Stimulated activated CD8-positive, alpha-beta memory T cell treated with anti-CD3 and anti-CD28 coated beads, Interleukin-12 subunit alpha, Interleukin-12 subunit beta, amount 100 ng/mL, for 4 hours (primary cell): ENCODE measurements at places on chromosomes 1 and 21.
A peak's percentile ranks its signal among the peaks of the same experiment; 100 is the strongest.

DNA sequence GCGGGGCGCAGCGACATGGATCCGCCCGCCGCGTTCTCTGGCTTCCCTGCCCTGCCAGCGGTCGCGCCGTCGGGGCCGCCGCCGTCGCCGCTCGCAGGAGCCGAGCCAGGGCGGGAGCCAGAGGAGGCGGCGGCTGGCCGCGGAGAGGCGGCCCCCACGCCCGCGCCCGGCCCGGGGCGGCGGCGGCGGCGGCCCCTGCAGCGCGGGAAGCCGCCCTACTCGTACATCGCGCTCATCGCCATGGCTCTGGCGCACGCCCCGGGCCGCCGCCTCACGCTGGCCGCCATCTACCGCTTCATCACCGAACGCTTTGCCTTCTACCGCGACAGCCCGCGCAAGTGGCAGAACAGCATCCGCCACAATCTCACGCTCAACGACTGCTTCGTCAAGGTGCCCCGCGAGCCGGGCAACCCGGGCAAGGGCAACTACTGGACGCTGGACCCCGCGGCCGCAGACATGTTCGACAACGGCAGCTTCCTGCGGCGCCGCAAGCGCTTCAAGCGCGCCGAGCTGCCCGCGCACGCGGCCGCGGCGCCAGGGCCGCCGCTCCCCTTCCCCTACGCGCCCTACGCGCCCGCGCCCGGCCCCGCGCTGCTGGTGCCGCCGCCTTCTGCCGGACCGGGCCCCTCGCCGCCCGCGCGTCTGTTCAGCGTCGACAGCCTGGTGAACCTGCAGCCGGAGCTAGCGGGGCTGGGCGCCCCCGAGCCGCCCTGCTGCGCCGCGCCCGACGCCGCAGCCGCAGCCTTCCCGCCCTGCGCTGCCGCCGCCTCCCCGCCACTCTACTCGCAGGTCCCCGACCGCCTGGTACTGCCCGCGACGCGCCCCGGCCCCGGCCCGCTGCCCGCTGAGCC lies 459 bp downstream of the FOXE3 start:
- no peak for DNase-seq

DNA sequence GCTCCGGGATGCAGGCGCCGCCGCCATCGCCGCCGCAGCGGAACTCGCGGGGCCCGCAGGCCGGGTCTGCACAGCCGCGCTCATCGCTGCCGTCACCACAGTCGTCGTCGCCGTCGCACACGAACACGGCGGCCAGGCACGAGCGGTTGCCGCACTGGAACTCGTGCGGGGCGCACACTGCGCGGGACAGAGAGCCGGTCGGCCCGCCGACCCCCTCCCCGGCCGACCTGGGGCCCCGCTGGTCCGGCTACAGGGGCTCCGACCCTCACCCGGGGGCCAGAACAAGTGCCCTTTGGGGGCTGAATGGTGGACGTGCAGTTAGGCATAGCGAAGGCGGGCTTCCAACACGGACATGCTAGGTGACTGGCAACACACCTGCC lies 38.6 kb upstream of the MAGOH start:
- no peak for DNase-seq

GRCh38 chr21:35280231-35280630 lies 231.1 kb upstream of the RUNX1 start:
- DNase-seq: no peak

DNA sequence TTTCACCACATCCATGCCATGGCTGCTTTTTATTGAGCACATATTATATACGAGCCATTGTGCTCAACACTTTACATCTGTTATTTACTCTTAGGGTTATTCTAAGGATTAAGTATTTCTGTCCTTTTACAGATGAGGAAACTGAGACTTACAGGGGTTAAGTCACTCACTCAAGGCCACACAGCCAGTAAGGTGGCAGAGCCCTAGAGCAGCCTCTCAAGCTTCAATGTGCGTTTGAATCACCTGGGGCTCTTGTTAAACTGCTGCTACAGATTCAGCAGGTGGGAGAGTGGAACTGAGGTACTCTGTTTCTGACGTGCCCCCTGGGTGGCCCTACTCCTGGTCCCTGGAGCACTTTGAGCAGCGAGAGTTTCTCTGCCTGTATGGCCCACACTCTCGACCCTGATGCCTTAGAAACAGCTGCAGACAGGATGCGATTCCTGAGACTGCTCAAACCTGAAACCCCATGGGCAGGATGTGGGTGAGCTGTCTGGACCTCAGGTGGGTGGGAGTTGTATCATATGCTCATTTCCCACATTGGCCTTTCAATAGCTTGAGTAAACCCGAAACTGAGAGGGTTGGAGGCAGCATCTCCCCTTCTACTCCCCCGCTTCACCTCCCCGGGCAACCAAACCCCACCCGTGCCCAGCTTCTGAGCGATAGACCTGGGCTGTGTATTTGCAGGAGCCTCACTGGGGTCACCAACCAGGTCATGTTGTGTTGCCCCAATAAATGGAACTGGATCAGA lies 59.3 kb downstream of the MAN1C1 start:
- DNase-seq: peak; percentile 64

GRCh38 chr21:33057385-33057940 lies 12.5 kb upstream of the OLIG1 start:
- no peak for DNase-seq

DNA sequence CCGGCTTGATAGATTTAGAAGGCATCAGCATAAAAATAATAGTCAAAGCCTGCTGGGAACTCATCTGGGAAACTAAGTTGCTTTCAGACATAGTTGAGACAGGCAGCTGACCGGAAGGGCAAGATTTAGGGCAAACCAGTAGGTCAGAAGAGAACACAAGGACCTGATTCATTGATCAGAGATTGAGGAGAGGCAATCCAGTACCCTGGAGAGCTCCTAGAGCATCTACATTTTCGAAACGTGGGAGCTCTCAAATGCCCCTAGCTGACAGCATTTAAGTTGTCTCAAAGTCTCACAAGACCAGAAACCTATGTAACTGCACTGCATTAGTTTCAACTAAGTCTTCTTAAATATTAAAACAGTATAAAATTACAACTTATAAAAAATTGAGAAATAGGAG lies 22.9 kb upstream of the MTF2 start:
- DNase-seq: no peak

DNA sequence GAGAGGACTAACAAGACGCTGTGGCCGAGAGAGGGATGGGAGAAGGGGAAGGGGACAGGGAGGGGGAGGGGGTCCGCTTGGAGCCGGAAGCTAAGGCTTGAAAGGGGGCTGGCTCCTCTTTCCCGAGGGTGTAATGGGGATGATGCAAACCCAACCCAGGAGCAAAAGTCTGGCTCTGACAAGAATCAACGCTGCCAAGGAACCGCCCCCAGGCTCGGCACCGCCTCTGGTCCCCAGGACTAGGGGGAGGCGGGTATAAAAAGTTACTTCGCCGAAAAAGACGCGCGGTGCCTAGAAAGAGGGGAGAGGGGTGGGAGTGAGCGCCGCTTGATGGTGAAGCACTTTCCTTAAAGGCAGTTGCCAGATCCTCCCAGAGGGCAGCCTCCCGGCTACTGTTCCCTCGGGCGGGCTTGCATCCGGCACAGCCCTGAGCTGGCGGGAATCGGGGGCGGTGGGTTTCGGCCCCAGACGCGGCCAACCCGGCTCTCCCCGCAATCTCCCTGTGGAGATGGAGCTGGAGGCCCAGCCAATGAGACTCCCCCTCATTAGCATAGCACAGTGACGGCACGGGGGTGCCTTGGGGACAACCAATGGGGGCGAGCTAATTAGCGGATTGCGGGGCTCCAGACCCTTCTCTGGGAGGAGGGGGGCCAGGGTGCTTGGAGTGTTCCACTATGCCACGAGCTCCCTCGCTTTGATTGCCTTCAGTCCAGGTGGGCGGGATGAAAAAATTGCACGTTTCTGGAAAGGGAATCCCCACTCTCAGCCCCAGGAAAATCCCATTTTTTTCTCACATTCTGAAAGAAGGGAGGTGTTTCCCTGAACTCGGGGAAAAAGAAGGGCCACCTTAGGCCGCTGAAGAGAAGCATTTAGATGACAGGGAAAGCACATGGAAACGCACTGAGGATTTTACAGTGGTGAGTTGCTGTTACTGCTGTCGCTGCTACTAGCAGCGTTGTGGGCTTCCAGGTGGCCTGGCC lies at the start of gene KCNT2:
TSS of gene KCNT2 (minus strand) at position 51 of the 980 bp plus-strand sequence. CDS start 131 bp downstream, outside the sequence.
- DNase-seq: no peak

DNA sequence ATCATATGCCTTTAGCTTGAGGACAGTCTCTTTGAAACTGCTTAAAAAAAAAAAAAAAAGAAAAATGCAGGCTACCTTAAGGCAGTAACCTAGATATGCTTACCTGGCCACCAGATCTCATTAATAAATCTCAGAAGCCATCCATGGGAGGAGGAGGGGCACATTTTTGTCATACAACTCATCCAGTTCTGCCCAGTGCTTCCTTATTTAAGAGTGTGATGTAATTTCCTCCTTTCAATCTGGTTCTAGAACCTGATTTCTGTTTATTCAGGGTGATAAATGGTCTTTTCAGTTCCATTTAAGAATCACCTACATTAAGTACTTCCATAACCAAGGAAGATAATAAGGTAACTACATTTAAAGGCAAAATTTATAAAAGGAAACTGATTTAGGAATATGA lies 6.1 kb downstream of the ERRFI1 start:
- DNase-seq: no peak

DNA sequence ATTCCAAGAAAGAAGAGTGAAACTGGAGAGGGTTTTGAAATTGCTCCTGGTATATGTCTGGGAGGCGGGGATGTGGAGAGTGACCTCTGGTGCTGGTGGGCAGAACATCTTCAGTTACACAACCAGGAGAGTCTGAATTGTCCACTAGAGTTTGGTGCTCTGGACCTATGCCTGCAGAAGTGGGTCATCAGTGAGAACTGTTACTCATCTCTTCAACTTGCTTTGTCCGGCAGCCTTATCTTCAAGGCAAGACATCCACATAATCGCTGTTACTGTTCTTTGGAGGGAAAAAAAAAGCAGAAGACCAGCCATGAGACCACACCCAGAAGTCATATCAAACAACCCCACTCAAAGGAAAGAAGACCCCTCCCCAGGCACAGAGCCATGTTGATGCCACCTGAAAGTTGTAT lies 14.9 kb downstream of the SH2D1B start:
- DNase-seq: no peak

GRCh38 chr1:94115900-94116436 lies 5.0 kb downstream of the ABCA4 start:
- no peak for DNase-seq

DNA sequence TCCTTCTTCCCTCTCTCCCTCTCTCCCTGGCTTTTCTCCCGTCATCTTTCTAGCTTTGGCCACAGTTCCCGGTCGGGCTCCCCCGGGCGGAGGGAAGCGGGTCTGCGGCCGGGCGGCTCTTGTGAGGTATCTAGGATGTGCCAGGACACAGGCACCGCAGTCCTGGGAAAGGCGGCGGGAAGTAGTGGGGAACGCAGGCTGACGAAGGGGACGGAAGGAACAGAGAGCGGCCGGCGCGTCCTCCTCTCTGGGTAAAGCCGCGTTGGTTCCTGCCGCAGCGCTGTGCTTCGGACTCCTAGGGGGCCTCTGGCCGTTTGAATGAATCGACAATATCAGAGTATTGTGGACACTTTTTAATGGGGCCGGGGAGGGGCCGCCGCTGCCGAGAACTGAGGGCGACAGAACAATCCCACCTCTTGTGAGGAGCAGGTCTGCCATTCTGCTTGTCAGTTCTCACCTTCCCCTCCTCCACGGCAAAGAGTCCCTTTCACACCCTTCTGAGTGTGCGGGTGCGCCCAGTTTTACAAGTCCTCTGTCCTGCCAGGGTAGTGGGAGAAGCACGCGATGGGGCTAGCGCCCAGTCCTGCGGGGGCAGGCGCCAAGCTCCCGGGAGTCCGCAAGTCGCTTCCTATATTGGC lies 1.2 kb upstream of the LHX9 start:
- no peak for DNase-seq

- DNase-seq: no peak
These were observed 103.6 kb upstream of the COL6A1 start for GRCh38 chr21:45877821-45878469.

DNA sequence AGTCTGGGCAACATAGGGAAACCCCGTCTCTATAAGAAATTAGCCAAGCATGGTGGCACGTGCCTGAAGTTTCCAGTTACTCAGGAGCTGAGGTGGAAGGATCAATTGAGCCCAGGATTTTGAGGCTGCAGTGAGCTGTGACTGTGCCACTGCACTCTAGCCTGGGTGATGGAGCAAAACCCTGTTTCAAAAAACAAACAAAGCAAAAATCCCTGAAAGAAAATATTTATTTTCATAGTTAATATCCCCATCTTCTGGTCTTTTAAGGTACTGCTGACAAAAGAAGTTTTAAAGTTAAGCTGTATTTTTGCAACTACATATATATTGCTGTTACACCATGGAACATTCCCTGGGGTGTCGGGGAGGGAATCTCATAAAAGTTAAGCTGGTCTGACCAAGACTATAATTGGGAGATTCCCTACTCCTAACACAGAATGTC lies 26.0 kb downstream of the VAMP4 start:
- no peak for DNase-seq
